Upper lobe of right lung (tissue), 1 donor: ENCODE measurements at places on chromosomes 5 and 9. TPM values are rescaled to one million over a fixed set of nuclear protein-coding genes. Genes with fewer than 3 reads are reported as not detected.

GRCh38 chr9:99867536-99867935 lies 38.9 kb upstream of the STX17 start:
- no peak for DNase-seq

Gene SPAG8
- 2.8 TPM for total RNA-seq

- DNase-seq, result no peak
Observed at GRCh38 chr9:112757282-112757883, 6.8 kb downstream of the SNX30 start.

Gene CTNND2
- total RNA-seq, result 6.9 TPM

Gene NOXA1
- total RNA-seq, result 6.5 TPM

GRCh38 chr5:55101556-55102276 lies 730 bp upstream of the GZMA start:
- DNase-seq, result no peak
